ENCODE measurements at places on chromosomes 3 and 15.
A peak's percentile ranks its signal among the peaks of the same experiment; 100 is the strongest.

DNA sequence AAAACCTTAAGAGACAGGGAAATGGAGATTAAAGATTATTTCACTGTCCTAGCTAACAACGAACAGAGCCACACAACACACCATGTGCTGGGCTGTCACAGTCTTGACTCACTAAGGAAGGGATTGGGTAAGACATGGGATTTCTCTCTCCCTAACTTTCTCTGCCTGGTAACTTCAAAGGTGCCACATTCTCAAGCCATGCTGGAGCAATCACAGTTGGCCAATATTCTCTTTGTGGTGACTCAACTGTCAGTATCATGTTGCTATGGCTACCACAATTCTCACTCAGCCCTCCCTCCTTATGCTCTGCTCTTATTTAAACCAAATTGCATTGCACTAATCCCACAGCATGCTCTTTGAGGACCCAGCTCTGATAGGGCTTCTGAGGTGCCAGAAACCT lies 74.0 kb downstream of the OXNAD1 start:
- peak; percentile 59 for DNase-seq
- H3K4me1 ChIP-seq, result peaks cover 24% of the 10 kb centered on the region
- H3K4me3 ChIP-seq, result no peak overlapping the region
- no peaks in the 10 kb centered on the region for H3K27me3 ChIP-seq
- peaks cover 2% of the 10 kb centered on the region for H3K36me3 ChIP-seq
- peak overlapping the region; percentile 83 for H3K27ac ChIP-seq

DNA sequence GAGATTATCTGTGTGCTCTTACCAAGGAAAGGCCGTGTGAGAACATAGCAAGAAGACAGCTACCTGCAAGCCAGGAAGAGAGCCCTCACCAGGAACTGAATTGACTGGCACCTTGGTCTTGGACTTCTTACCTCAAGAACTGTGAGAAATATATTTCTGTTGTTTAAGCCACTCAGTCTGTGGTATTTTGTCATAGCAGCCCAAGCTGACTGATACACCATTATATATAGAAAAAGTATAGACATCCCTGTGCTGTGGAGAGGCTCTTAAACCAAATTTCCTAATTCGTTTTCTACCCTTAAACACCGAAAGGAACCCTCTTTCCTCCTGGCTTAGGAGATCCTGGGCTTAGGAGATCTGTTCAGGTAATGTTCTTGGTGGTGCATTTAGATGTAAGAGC lies 44.8 kb downstream of the CGNL1 start:
- H3K27me3 ChIP-seq, result no peaks in the 10 kb centered on the region
- no peaks in the 10 kb centered on the region for H3K4me1 ChIP-seq
- H3K36me3 ChIP-seq, result no peaks in the 10 kb centered on the region
- no peak overlapping the region for H3K27ac ChIP-seq

DNA sequence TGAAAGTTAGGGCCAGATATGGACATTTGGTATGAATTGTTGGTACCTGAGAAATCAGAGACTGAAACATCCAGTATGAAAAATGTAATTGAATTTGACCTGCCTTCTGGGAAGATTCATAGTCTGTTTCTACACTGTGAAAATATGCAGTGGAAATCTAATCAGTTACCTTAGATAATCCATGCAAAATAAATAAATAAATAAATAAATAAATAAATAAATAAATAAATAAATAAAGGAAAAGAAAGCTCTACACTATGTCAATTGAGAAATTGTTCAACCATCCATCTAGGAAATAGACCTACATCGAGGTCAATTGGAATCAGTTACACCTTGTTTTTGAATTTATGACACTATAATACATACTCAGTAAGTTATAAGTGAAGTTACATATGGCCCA lies 252.3 kb downstream of the VGLL3 start:
- H3K36me3 ChIP-seq, result no peaks in the 10 kb centered on the region
- DNase-seq, result no peak
- H3K27me3 ChIP-seq, result no peaks in the 10 kb centered on the region

DNA sequence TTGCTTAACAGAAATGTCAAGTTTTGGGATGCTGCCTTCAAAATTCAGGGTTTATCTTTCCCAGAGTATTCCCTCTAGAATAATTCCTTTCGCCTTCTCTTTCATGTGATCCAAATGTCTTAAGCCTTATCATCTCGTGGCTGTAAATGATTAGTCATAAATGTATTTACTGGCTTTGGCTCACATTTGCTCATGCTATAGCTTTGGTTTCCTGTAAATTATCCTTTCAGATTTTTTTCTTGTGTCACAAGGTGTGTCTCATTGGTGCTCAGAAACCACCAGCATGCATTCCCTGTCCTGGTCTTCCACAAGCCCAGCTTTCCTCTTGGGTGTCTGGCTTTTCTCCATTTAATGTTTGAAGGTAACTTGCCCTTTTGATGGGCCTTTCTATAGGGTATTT lies 692.7 kb upstream of the ALCAM start:
- H3K27ac ChIP-seq, result no peak overlapping the region
- no peaks in the 10 kb centered on the region for H3K4me1 ChIP-seq
- no peak overlapping the region for H3K4me3 ChIP-seq
- no peaks in the 10 kb centered on the region for H3K36me3 ChIP-seq

DNA sequence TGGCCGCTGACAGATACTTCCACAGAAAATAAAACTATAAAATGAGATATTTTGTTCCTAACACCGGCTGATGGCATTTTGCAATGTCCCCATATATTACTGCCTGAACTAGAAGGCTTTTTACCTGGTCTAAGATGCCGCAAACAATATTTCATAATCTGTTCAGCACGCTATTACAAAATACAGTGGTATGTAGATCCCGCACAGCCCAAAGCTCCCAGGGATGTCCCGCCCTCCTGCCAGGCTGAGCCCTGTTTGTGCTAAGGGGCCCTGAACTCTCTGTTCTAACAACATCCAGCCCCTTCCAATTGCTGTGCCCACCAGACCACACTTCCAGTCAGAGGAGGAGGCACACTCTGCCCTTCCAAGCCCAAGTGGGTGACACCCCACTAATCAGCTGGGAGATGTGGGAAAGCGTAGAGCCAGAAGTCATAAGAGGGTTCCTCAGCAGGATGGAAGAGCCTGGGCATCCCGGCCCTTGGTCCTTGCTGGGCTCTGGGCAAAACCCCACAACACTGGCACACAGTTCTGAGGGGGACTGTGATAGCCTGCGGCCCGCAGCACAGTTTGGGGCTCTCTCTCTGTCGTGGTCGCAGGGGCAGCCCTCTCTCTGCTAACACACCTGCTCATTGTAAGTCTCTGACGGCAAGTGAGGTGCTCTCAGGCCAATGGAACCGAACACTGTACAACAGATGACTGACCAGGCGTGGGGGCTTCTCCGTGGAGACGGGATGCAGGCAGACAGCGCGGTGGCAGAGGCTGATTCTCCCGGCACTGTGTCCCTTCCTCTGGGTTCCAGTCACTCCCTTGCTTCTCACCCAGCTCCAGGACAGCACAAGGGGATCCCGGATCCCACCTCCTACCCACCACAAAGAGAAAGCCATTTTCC lies 55.2 kb downstream of the PCSK6 start:
- H3K4me3 ChIP-seq, result no peak overlapping the region
- no peak overlapping the region for H3K27ac ChIP-seq
- DNase-seq, result no peak

GRCh38 chr3:9253327-9253726 lies 3.9 kb upstream of the SRGAP3 start:
- H3K27me3 ChIP-seq, result no peaks in the 10 kb centered on the region
- H3K27ac ChIP-seq, result no peak overlapping the region
- no peak overlapping the region for H3K4me3 ChIP-seq
- H3K36me3 ChIP-seq, result no peaks in the 10 kb centered on the region
- DNase-seq, result no peak
- no peaks in the 10 kb centered on the region for H3K4me1 ChIP-seq

GRCh38 chr3:129655291-129655700 lies 48.8 kb upstream of the PLXND1 start:
- H3K27me3 ChIP-seq, result no peaks in the 10 kb centered on the region
- no peak overlapping the region for H3K4me3 ChIP-seq
- DNase-seq, result no peak

GRCh38 chr3:174335910-174336309 lies 523.2 kb upstream of the NAALADL2 start:
- no peak overlapping the region for H3K4me3 ChIP-seq
- peaks cover 50% of the 10 kb centered on the region for H3K4me1 ChIP-seq
- H3K36me3 ChIP-seq, result no peaks in the 10 kb centered on the region
- no peaks in the 10 kb centered on the region for H3K27me3 ChIP-seq
- no peak for DNase-seq

- no peaks in the 10 kb centered on the region for H3K4me1 ChIP-seq
- H3K4me3 ChIP-seq, result no peak overlapping the region
- DNase-seq, result no peak
- no peaks in the 10 kb centered on the region for H3K36me3 ChIP-seq
- H3K27me3 ChIP-seq, result no peaks in the 10 kb centered on the region
Measured at GRCh38 chr3:133849346-133849745, 43.7 kb downstream of the SRPRB start.

DNA sequence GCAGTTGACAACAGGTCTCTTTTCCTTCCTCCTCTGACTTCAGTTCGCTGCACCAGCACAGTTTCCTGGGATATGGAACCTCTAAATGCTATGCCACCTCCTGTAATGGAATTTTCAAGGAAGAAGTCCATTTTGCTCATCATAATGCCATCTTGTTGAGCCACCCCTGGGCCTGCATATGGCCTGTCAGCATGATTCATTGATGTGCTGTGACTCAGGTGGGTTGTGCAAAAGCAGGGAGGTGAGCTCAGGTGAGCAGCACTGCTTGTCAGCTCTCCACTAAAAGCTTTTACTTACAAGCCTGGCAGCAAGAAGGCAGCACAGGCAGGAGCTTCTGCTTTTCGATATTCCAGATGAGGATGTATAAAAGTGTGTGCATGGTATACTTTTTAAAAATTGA lies 247.1 kb upstream of the LMCD1 start:
- DNase-seq, result no peak
- no peaks in the 10 kb centered on the region for H3K4me1 ChIP-seq
- no peaks in the 10 kb centered on the region for H3K36me3 ChIP-seq
- no peak overlapping the region for H3K27ac ChIP-seq
- no peak overlapping the region for H3K4me3 ChIP-seq

DNA sequence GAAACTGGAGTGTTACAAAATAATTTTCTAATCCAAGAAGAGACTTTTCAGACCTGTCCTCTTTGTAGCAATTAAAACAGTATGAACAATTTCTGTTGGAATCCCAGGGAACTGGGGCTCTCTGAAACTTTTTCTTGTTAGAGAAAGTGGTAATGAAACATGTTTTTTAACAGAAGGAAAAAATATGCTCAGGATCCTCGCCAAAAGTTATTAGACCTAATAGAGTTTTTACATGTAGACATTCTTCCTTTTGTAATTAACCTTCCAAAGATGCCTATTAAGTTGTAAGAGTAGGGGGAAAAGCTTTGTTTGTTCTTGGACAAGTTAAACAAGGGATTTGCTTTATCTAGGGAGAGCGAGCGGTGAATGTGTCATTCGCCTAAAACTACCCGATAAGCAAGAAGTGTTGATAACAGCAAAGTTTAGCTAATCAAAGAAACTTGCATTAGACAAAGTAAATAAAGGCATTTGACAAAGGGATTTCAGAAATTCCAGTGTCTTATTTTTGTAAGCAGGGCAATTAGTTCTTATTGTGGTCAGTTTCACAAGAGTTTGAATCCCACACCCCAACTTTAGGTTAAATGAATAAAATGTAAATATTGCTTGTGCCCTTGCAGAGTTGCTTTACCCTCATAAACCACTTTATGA lies 2.3 kb downstream of the RARB start:
- H3K27me3 ChIP-seq, result peaks cover 26% of the 10 kb centered on the region
- no peaks in the 10 kb centered on the region for H3K36me3 ChIP-seq
- H3K4me1 ChIP-seq, result no peaks in the 10 kb centered on the region
- H3K27ac ChIP-seq, result no peak overlapping the region
- H3K4me3 ChIP-seq, result no peak overlapping the region

- no peaks in the 10 kb centered on the region for H3K4me1 ChIP-seq
- no peaks in the 10 kb centered on the region for H3K27me3 ChIP-seq
- no peak overlapping the region for H3K27ac ChIP-seq
- no peak overlapping the region for H3K4me3 ChIP-seq
Measured at GRCh38 chr15:55928955-55929354, 64.5 kb downstream of the NEDD4 start.

GRCh38 chr15:72248514-72248913 lies 17.5 kb upstream of the PKM start:
- H3K4me3 ChIP-seq, result no peak overlapping the region
- H3K36me3 ChIP-seq, result peaks cover 67% of the 10 kb centered on the region
- H3K27me3 ChIP-seq, result no peaks in the 10 kb centered on the region
- H3K27ac ChIP-seq, result no peak overlapping the region

GRCh38 chr3:132267391-132267993 lies 49.7 kb upstream of the ACP3 start:
- H3K27me3 ChIP-seq, result no peaks in the 10 kb centered on the region
- H3K27ac ChIP-seq, result no peak overlapping the region
- no peaks in the 10 kb centered on the region for H3K36me3 ChIP-seq

DNA sequence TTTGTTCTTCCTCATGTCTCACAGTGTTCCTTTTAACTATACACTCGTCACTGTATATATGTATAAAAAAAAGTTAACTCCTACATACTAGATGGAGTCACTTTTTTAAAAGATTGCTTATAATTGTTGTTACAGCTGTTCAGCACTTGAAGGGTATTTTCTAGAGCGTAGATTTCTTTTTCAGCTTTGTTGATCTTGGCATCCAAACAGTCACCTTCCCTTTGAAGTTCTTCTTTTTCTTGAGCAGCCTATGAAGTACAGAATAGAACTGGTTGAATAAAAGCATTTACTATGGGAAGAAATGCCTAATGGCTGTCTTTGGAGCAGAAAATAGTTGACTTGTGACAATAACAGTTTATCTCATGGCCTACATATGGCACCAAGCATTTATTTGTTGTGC lies 17.8 kb downstream of the TTC14 start:
- H3K4me3 ChIP-seq, result no peak overlapping the region
- no peak overlapping the region for H3K27ac ChIP-seq
- no peaks in the 10 kb centered on the region for H3K27me3 ChIP-seq
- DNase-seq, result no peak

GRCh38 chr15:88401251-88401995 lies 65.8 kb downstream of the MRPL46 start:
- peaks cover 36% of the 10 kb centered on the region for H3K4me1 ChIP-seq
- no peaks in the 10 kb centered on the region for H3K36me3 ChIP-seq
- peak; percentile 76 for DNase-seq
- peak overlapping the region; percentile 12 for H3K4me3 ChIP-seq
- H3K27me3 ChIP-seq, result no peaks in the 10 kb centered on the region
- peak overlapping the region; percentile 46 for H3K27ac ChIP-seq

- no peaks in the 10 kb centered on the region for H3K36me3 ChIP-seq
- no peak overlapping the region for H3K4me3 ChIP-seq
Measured at GRCh38 chr3:52820736-52821135, 9.7 kb downstream of the ITIH4 start.

DNA sequence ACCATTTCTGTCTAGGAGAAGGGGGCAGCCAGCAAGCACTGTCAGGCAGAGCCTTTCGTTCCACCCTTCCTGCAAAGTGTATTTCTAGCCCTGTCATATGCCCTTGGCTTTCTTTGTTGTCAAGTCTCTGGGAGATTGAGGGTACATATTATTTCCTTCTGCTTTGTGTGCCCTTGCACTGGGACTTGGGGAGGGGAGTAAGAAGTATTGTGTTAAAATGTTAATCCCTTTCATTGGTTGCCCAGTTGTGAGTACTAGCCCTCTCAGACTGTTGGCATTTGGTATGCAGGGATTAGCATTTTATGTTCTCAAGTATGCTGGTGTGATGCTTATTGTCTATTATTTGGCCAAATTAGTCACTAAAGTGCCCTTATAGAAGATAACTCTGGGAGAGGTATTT lies 63.9 kb downstream of the RBM6 start:
- H3K27ac ChIP-seq, result no peak overlapping the region
- no peak overlapping the region for H3K4me3 ChIP-seq
- no peaks in the 10 kb centered on the region for H3K27me3 ChIP-seq
- H3K36me3 ChIP-seq, result peaks cover 12% of the 10 kb centered on the region
- no peaks in the 10 kb centered on the region for H3K4me1 ChIP-seq
